Caki2 (cell line): ENCODE measurements at places on chromosomes 6 and 20.

DNA sequence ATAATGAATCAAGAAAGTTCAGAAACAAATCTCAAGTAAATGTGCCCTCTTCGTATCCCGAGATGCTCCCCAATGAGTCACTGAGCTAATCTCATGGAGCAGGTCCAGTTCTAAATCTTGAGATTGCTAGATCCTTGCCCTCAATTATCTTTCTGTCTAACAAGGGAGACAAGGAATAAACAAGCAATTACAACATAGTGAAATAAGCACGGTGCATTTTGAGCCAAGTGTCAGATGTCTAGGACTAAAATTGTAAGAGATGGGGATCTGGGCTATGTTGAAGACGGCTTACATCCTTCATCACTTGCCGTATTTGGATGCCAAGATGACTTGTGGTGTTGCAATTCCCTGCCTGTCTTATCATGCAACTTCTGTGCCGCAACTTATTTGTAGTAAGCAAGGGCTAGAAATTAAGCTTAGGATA is 56.5 kb upstream of the ADGRF1 start:
- no peak for DNase-seq

DNA sequence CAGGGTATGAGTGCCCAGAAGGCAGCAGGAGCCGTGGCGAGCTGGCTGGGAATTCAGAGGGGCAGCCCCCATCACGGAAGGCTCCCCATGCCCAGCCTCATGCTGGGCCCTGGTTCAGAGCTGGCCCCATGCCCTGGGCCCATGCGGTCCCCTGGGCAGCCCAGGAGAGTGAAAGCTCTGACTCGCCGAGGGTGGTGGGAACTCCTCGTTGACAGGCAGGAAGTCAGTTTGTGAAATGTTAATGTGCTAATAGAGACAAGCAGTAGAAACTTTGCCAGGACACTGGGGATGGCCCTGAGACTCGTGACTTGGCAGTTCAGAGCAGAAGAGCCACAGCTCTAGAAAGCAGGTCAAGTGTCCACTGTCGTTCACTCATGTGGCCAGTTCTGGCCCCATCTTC is 353.0 kb downstream of the TAF4 start:
- no peak for DNase-seq

DNA sequence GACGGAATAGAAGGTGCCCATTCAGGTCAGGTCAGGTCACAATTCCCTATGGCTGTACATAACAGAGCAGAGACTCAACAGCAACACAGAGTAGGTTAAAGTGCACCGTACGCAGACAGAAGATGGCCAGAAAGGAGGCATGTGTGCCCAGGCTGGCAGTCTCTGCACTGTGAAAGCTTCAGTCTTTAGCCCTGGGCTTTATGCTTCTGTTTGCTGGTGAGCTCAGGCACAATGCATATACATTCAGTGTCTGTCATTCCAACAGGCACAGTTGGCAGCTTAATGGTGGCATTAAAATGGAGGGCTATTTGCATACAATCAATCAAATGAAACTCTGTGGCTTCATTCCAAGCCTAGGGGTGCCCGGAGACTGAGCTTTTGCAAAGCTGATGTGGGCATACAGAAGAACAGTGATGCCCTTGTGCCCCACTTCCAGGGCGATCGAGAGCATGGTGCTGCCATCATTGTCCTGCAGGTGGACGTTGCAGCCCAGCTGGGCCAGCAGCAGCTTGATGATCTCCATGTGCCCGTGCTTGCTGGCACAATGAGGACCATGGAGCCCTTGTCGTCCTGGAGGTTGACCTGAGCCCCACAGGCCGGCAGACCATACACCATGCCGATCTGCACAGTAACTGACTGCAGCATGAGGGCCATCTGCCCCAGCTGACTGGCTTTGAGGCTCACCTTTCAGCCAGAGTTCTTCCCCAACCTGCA is 22.4 kb downstream of the TRMT6 start:
- no peak for DNase-seq

DNA sequence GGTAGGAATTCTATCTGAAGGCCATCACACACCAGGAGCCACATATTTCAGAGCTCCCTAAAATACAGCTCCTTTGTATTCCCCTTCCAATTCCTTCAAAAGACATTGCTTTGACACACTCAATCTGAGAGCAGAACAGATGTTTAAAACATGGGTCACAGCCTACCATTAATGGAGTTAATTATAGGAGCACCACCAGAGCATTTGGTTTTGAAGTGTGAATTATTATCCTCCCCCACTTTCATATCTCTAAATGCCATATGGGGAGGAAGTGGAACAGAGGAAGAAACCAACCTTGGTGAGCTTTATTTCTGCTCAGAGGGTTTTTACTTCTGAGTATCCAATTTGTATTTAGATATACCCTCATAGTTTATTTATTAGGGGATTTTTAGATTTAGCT is 50.7 kb upstream of the TNFRSF21 start:
- no peak for DNase-seq

DNA sequence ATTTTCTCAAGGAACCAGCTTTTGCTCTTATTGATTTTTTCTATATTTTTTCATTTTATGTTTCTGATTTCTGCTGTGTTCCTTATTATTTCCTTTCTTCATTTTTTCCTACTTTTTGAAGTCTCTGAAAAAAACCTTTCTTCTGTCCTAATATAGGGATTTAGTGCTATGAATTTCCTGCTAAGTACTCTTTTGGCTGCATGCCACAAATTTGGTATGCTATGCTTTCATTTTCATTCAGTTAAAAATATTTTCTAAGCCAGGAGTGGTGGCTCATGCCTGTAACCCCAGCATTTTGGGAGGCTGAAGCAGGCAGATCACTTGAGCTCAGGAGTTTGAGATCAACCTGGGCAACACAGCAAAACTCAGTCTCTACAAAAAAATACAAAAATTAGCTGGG is 30.6 kb downstream of the SIRPD start:
- DNase-seq: no peak
